ENCODE measurements at places on chromosomes 11 and 22.

GRCh38 chr22:45537734-45538181, 35.1 kb downstream of the FBLN1 start:
- DNase-seq = peak; percentile 75

- DNase-seq = no peak
These were observed at the start of gene CCDC116 for GRCh38 chr22:21632237-21632895. CCDC116 (plus strand) TSS chr22:21632760; CDS start chr22:21633182, 422 bp downstream.

DNA sequence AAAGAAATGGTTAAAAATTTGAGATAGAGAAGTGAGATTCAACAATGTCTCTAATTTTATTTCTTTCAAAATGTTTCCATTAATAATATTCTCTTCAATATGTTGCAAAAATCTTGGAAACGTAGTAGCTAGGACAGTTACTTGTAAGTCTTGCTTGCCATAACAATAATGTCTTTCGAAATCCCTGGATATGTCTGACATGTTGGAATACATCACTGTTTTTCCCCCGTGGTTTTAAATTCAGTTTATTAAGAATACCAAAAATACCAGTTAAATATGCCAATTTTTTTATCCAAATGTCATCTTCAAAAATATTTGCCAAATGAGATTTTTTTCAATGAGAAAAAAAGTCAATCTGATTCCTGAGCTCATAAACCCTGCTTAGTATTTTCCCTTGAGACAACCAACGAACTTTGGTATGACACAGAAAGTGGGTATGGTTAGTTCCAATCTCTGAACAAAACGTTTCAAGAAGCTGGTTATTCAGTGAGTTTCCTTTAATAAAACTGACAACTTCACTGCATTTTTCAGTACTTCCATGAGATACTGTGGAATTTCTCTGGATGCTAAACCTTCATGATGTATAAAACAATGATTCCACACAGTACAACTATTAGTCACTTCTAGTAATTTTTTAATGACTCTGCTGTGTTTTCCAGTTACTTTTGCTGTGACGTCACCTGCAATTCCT, 36.7 kb upstream of the AMPD3 start:
- no peak for DNase-seq

- DNase-seq = peak; percentile 64
These were observed at the start of gene MICAL3 for GRCh38 chr22:18024276-18024939. MICAL3 (minus strand) TSS chr22:18024561; CDS start chr22:17906812, 117,749 bp downstream.

- DNase-seq = peak; percentile 2
These were observed 8.0 kb downstream of the TOLLIP start for GRCh38 chr11:1301220-1302000.

DNA sequence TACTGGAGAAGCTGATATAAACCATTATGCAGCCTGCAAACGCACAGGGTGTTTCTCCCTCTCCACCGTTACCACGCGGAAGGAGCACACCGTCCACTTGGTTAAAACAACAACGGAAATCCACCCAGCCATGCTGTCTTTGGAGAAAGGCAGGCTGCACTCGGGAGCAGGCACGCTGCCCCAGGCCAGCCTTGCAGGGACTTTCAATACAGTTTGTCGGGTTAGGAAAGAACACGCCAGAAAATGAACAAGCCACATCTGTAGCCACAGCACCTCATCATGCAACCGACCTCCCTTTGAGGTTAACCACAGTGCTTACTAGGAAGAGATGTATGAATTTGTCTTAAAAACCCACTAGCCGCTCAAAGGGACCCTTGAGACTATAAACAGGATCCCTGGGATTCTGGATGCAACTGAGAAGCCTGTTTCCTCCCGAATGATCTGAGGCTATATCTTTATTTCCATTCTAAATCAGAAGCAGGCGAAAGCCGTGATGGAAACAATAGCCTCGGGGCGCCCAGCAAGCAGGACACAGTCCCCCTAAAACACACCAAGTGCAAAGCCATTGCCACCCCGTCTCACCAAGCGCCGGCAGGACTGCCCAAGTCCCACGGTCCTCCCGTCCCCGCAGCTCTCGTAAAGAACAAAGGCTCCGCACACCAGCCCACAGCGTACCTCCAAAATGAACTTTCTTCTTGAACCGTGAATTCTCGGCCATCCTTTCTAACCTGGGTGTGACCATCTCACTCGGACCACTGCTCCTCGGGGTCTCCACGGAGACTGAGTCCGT, 318.9 kb downstream of the CTTN start:
- DNase-seq = no peak

GRCh38 chr11:116388146-116388545, 384.6 kb downstream of the BUD13 start:
- no peak for DNase-seq

DNA sequence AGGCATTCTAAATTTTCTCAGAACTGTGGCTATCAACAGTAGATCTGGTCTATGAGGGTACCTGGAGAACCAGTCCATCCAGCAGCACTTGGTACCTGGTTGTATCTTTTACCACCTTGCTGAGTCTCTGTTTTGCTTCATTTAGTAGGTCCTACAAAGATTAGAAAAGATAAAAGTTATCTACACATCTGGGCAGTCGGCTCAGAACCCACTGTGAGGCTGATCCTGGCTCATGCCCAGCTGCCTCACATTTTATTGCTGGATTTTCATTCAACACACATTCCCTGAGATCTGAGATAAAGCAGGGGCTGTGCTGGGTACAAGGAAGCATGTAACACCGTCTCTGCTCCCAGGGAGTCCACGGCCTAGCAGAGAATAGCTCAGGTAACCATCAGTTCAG, 27.5 kb downstream of the ATP6V1E1 start:
- DNase-seq = no peak

DNA sequence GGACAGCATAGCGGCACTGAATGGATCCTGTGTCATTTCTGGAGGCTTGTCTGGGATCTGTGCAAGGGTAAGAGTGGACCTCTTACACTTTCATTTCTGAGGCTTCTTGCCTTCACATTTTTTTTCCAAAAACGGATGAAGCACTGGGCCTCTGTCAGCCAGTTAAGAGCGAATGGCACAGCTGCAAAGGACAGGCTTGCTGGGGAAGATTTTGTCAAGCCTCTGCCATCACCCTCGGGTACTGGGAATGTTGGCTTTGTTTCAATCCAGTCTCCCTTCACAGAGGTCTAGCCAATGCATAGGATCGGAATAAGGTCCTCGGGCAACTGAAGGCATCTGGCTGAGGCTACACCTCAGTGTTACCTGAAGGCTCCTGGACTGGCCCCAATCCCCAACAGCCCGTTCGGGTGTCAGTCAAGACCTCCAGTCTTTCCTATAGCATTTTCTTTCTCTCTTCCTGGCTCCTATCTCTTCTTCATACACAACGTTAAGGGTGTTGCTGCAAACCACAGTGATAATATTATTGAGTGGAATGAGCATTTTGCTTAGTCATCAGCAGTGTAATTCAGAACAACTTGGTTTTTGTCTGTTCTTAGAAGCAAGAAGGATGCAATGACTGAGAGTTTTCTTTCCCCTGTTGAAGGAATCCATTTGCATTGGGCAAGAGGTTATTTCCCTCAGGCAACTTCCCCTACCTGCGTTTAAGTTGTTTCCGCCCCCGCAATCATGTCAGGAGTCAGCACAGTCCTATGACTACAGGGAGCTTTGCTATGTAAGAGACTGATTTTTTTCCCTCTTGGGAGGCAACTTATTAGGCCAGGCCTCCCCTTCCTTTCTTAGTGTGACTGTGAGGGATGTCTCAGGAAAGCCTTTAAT, 22.8 kb downstream of the NPAT start:
- no peak for DNase-seq

GRCh38 chr22:49042877-49043859, 784.5 kb downstream of the BRD1 start:
- DNase-seq = no peak

DNA sequence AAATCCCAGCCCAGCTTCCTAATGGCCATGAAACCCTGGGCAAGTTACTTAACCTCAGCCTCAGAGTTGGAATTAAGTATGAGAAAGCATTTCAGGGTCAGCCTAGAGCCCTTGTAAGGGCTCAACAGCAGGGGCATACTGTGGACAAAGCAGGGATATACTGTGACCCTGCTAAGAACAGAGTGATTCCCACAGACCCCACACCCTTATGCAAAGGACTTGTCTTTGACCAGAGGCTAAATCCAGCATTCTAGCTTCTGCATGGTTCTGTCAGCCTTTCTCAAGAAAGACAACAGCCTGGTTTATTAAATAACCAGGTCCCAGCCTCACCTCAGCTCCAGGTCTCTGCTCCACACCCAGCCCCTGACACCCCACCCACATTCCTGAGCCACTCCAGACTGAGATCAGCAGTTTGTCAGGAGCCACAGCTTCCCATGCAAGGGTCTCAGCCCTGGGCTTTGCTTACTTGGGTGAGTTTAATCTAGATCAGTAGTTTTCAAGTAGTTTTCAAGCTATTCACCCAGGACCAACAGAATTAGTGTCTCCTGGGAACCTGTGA, 69.2 kb downstream of the GALNT18 start:
- no peak for DNase-seq

DNA sequence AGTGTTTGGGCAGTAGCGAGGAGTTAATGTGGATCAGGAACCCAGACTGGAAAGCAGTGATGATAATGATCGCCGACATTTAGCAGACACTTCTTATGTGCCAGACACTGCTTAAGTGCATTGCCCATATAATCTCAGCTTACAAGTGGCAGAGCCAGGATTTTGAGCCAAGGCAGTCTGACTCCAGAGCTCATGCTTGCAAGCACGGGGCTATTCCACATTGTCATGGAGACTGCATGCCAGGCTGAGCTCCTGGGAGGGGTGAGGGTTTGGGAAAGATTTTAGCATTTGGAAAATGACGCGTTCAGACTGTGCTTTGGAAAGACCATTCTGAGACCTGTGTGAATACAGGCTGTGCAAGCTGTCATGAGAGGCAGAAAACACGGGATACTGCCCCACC, 302.7 kb downstream of the DDX10 start:
- peak; percentile 85 for DNase-seq

GRCh38 chr22:26589845-26590736, at the start of gene TPST2:
TPST2 (minus strand) TSS chr22:26590132; CDS start chr22:26541630, 48,502 bp downstream.
- DNase-seq = peak; percentile 87

DNA sequence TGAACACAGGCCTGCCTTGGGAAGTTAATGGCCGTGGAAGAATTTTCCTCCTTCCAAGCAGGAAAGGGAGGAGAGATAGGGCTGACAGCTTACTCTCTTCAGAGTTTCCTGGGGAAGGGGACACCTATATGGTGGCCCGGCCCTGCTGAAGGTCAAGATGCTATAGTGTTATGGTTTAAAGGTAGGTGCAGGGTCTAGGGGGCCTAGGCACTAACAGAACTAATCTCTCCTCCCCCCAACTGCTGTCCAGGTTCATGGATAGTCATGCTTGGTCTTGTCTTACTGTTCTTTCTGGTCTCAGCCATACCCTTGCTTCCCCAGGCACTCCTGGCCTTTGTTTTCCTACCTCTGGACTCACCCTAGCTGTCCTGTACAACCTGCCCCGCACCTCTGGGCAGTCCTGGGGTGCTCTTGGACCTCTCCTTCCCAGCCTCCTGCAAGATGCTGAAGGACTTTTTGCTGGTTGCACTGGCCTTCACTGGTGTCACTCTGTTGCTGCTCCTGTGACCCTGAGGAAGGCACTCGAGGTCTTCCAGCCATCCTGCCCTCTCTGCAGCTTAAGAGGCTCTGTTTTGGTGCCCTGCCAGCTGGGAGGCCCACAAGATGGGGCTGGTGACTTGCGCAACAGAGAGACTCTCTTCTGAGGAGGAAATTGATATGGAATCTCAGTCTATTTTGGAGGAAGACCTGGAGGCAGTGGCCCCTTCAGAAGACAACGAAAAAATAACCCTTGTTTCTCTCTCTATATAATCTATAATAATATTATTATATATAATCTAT, 17.9 kb downstream of the SEC14L3 start:
- no peak for DNase-seq

GRCh38 chr11:79201677-79202347, 239.0 kb downstream of the TENM4 start:
- DNase-seq = no peak

DNA sequence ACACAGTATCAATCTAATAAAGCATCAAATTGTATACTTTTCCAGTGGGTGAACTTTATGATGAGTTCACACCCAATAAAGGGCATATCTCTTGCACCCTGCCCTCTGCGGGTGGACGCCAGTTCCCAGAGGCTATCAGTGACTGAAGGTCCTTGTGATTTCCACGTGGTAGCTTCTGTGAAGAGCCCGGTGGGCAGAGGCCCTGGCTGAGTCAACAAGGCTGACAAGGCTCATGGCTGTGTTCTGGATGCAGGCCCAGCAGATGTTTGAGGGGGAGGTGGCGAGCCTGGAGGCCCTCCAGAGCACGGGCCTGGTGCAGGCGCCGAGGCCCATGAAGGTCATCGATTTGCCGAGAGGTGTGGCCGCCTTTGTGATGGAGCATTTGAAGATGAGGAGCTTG, 71.4 kb downstream of the PIWIL3 start:
- DNase-seq = no peak

- DNase-seq = no peak
These were observed 454 bp downstream of the TMEM218 start for GRCh38 chr11:125111001-125111342.

GRCh38 chr22:23752750-23753149, 1.5 kb downstream of the VPREB3 start:
- no peak for DNase-seq

DNA sequence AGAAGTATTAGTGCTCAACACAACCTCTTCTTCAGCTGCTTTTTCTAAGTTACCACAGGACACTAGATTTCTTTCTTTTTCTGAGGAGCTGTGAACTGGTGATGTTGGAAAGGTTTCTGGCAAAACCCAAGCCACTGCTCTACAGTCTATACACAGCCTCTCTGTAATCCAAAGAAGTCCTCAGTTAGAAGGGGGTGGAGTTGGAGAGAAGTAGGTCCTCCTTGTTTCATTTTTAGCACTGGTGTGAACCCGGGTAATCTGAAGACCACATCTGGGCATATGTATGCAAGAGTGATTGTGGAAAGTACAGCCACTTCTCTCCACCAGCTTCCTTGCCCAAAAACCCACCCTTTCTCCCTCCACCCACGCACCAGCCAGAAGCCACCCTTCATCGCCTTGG, 1168.1 kb downstream of the LRRC4C start:
- no peak for DNase-seq

- no peak for DNase-seq
These were observed 5.7 kb upstream of the MMP20 start for GRCh38 chr11:102630598-102631448.

DNA sequence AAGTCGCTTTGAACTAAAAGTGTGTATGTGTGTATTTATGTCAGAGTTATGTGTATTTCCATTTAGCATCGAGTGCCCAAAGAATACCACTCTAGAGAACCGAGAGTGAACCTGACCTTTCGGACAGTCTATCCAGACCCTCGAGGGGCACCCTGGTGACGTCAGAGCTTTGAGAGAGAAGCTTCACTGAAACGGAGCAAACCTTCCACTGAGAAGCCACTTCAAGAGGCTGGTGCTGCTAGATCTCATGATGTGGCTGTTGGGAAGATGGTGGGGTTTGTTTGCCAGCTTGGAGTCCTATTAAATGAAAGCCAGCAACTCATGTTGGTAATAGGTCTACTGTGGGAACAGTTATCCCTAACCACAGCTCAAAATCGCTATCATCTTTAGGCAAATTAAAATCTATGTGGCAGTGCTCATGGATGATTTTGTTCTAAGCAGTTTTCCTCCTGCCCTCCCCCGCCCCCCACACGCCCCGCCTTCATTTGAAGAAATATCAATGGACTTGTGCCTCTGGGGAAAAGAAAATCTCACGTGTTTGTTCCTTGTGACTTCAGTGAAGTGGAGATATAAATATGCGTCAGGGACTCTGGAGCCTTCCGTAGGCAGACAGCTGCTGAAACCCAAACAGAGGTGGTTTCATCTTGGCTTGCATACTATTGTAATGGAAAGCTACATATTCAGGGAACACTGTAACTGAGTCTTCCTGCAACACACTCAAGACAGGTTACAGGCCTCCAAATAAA, 22.4 kb upstream of the C11orf96 start:
- no peak for DNase-seq
